Spleen (tissue), 13 donors: ENCODE measurements at places on chromosomes 2 and 18. TPM values are rescaled to one million over a fixed set of nuclear protein-coding genes. Genes with fewer than 3 reads are reported as not detected.

DNA sequence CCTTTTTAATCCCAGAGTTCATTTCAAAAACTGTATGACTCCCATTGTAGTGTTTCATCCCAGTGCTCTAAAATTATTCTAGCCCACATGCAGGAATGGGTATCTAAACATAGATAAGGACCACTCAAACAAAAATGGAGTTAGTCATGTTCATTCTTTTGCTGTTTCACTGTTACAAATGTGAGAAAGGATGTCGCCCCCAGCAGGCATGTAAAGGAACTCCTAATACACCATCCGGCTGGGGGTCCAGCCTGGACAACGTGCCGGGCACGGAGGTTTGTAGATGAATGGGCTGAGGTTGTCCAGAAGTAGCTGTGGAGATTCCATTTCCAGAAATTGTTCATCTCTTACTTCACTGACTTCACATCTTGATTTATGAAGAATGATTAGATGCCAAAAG lies 101.9 kb upstream of the RAB12 start:
- H3K4me1 ChIP-seq = no peaks in the 10 kb centered on the region
- no peaks in the 10 kb centered on the region for H3K36me3 ChIP-seq
- no peak overlapping the region for H3K27ac ChIP-seq

- H3K4me3 ChIP-seq = no peak overlapping the region
- no peaks in the 10 kb centered on the region for H3K36me3 ChIP-seq
- peak overlapping the region; percentile 41 for H3K27ac ChIP-seq
- no peaks in the 10 kb centered on the region for H3K27me3 ChIP-seq
- peaks cover 20% of the 10 kb centered on the region for H3K4me1 ChIP-seq
Observed at GRCh38 chr2:200367155-200367554, 60.7 kb downstream of the SPATS2L start.

GRCh38 chr18:60100778-60101177 lies 201.0 kb downstream of the PMAIP1 start:
- no peaks in the 10 kb centered on the region for H3K4me1 ChIP-seq
- no peak overlapping the region for H3K27ac ChIP-seq
- H3K27me3 ChIP-seq = no peaks in the 10 kb centered on the region
- H3K4me3 ChIP-seq = no peak overlapping the region
- no peak for DNase-seq

GRCh38 chr2:62824388-62824787 lies 118.9 kb downstream of the EHBP1 start:
- peaks cover 31% of the 10 kb centered on the region for H3K36me3 ChIP-seq
- no peak for DNase-seq
- no peak overlapping the region for H3K27ac ChIP-seq
- no peaks in the 10 kb centered on the region for H3K4me1 ChIP-seq

- H3K4me1 ChIP-seq = no peaks in the 10 kb centered on the region
- H3K4me3 ChIP-seq = no peak overlapping the region
- no peaks in the 10 kb centered on the region for H3K27me3 ChIP-seq
- H3K27ac ChIP-seq = no peak overlapping the region
- no peak for DNase-seq
Observed at GRCh38 chr2:8355102-8355859, 326.6 kb upstream of the ID2 start.

- H3K27me3 ChIP-seq = no peaks in the 10 kb centered on the region
- peaks cover 95% of the 10 kb centered on the region for H3K4me1 ChIP-seq
- no peak overlapping the region for H3K4me3 ChIP-seq
- H3K36me3 ChIP-seq = peaks cover 33% of the 10 kb centered on the region
- DNase-seq = no peak
Observed at GRCh38 chr2:230722207-230722885, 9.7 kb downstream of the CAB39 start.

GRCh38 chr2:221527776-221528309 lies 44.3 kb downstream of the EPHA4 start:
- no peaks in the 10 kb centered on the region for H3K36me3 ChIP-seq
- no peak overlapping the region for H3K27ac ChIP-seq
- no peak overlapping the region for H3K4me3 ChIP-seq
- no peak for DNase-seq

DNA sequence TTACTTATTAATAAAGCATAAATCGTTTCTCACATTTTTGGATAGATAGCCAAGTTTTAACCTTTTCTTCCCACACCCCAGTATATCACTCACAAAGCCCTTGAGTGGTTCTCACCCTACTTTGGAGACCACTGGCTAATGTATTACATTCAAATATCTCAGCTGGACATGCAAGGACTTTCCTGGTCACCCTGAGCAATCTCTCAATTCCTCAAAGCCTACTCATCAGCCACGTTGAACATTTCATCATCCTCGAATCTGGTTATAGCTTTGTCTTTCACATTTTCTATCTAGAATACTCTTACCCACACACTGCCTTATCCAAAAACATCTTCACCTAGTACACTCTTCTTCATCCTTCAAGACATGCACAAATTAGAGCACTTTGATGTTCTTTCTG lies 71.1 kb upstream of the MAPRE2 start:
- H3K27me3 ChIP-seq = peaks cover 8% of the 10 kb centered on the region
- no peak overlapping the region for H3K4me3 ChIP-seq
- no peaks in the 10 kb centered on the region for H3K4me1 ChIP-seq
- no peak overlapping the region for H3K27ac ChIP-seq
- DNase-seq = no peak

GRCh38 chr2:239688122-239688681 lies 287.4 kb upstream of the HDAC4 start:
- H3K4me3 ChIP-seq = no peak overlapping the region
- peaks cover 19% of the 10 kb centered on the region for H3K27me3 ChIP-seq
- H3K36me3 ChIP-seq = no peaks in the 10 kb centered on the region
- peak; percentile 58 for DNase-seq

DNA sequence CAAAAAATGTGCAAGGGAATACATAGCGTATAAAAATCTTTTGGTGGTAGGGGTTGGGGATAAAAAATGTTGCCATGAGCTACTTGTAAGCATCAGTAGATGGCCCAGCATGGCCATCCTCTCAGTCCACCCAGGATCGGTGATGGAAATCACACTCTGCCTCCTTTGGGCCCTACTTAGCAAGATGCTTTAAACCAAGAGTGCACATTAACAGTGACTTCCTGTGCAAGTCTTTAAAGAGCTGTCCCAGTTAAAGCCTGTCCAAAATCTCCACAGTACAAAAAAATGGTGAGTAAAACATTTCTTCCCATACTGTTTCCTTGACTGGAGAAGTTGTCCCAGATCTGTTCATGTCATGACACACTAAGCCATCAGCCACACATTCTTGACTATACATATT lies 18.0 kb downstream of the ANKRD44 start:
- peaks cover 97% of the 10 kb centered on the region for H3K4me1 ChIP-seq
- H3K27me3 ChIP-seq = no peaks in the 10 kb centered on the region
- H3K36me3 ChIP-seq = no peaks in the 10 kb centered on the region

GRCh38 chr2:28375742-28376631 lies 16.7 kb upstream of the FOSL2 start:
- H3K27ac ChIP-seq = no peak overlapping the region
- H3K27me3 ChIP-seq = no peaks in the 10 kb centered on the region
- H3K4me1 ChIP-seq = peaks cover 17% of the 10 kb centered on the region
- peak; percentile 60 for DNase-seq
- H3K36me3 ChIP-seq = no peaks in the 10 kb centered on the region

TNFAIP6 gene
- 0.70 TPM for total RNA-seq

DNAJC5G gene
- total RNA-seq = not detected

COL4A3 gene
- 15.1 TPM for total RNA-seq

CNRIP1 gene
- 26.4 TPM for total RNA-seq

ACTG2 gene
- 0.72 TPM for total RNA-seq
